Memory B cell (primary cell): ENCODE measurements at places on chromosomes 6 and 20.

- DNase-seq: no peak
Measured at GRCh38 chr6:16464045-16464444, 225.7 kb downstream of the GMPR start.

GRCh38 chr6:156848533-156848932 is 71.4 kb downstream of the ARID1B start:
- DNase-seq: no peak

DNA sequence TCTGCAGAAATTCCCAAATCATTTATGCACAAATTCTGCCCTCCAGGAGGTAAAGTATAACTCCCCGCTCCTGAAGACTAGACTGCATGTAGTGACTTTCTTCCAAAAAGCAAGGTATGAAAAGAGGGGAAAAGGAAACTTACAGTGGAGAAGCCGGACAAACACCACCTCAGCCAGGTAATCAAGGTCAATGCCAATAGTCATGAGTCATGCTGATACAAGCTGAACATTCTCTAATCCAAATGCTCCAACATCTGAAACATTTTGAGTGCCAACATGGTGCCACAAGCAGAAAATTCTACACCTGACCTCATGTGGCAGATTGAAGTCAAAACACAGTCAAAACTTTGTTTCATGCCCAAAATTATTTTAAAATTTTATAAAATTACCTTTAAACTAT is 165.6 kb downstream of the FOXA2 start:
- no peak for DNase-seq

GRCh38 chr6:170174771-170175643 is 115.9 kb downstream of the DLL1 start:
- no peak for DNase-seq

DNA sequence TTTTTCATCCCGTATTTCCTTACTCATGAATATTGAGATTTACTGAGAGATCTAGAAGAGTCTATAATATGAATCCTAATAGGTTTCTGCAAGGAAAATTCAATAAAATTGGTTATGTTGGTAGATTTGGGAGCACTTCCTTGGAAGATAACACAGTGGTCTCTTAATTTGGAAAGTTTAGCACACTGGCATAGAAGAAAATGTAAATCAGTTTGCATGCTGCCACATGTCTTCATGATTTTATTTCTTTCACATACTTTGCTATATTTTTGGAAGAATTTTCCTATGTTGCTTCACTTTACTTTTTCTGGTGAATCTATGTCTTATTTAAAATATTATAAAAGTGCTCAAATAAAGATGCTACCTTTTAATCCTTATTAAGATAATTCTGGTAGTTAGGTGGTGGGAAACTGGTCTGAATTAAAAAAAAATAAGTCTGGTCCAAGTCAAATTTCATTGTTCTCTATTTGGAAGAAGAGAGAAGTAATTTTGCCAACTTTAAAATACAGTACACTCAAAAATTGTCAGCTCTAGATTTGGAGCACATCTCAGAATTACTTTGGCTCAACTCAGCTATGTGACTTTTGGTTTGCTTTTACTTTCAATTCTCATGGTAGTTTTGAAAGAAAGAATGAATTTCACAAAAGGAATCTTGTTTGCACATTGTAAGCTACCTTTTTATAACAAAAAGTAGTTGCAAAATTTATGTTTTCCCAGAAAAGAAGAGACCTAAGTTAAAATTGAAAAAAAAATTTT is 197.3 kb downstream of the CENPW start:
- no peak for DNase-seq

GRCh38 chr20:42739683-42740082 is 450.0 kb downstream of the PTPRT start:
- no peak for DNase-seq

GRCh38 chr6:89079511-89080234 is 878 bp upstream of the PNRC1 start:
- no peak for DNase-seq

- DNase-seq: no peak
Measured at GRCh38 chr6:53805725-53806124, 10.9 kb downstream of the LRRC1 start.

DNA sequence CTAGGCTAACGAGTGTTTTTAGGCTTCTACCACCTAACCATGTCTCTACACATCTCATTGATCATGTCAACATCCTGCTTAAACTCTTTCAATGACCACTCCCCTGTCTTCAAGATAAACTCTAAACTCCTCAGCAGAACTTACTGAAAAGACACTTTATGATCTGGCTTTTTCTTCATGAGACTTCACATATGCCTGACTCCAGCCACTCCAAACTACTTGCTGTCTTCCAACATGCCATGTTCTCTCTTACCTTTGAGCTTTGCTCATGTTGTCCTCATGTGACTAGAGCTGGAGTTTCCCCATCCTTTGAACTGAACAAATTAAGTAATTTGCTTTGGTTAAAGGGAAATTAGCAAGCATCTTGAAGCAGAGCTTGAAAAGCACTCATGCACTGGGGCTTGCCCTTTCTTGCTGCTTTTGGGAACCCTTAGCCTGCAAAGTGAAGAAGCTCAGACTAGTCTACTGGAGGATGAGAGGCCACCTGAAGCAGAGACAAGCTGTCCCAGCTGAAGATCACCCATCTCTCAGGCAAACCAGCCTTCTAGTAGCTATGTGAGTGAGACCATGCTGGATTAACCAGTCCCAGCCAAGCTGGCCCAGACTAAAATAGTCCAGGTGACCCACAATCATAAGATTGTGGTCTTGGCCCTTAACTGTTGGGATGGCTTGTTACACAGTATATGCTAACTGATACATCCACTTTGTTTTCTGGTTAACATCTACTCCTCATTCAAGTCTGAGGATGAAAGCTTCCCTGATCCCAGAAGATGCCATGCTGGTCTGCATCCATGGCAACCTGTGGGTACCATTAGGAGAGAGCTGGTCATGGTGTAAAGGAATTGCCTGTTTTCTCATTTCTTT is 235.8 kb downstream of the GMPR start:
- no peak for DNase-seq

DNA sequence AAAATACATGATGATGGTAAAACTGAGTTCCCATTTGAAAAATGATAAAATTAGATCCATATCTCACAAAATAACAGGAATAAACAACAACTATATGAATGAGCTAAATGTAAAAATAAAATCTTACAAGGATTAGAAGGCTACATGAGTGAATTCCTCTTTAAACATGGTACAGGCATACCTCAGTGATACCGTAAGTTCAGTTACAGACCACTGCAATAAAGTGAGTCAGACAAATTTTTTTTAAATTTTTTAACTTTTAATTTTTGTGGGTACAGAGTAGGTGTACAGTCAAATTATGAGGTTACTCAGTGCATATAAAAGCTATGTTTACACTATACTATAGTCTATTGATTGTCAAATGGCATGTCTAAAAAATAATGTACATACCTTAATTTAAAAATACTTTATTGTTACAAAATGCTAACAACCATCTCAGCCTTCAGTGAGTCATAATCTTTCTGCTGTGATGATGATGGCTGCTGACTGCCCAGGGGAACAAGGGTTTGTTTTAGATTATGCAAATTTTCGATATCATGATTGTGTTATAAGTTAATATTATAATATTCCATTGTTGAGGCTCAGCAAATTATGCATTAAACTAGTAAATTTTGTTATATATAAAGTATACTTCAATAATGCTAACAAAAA is 222.8 kb upstream of the RUNX2 start:
- no peak for DNase-seq
